ENCODE measurements at places on chromosomes 2 and 18. TPM values are rescaled to one million over a fixed set of nuclear protein-coding genes. Genes with fewer than 3 reads are reported as not detected.

- no peak overlapping the region for H3K4me3 ChIP-seq
- H3K27me3 ChIP-seq, result no peaks in the 10 kb centered on the region
- H3K27ac ChIP-seq, result no peak overlapping the region
- H3K36me3 ChIP-seq, result peaks cover 58% of the 10 kb centered on the region
- no peak for DNase-seq
- no peaks in the 10 kb centered on the region for H3K4me1 ChIP-seq
These were observed 27.3 kb downstream of the PDIA6 start for GRCh38 chr2:10785260-10785659.

- H3K36me3 ChIP-seq, result no peaks in the 10 kb centered on the region
- no peak for DNase-seq
- H3K4me3 ChIP-seq, result no peak overlapping the region
- H3K27me3 ChIP-seq, result no peaks in the 10 kb centered on the region
- H3K4me1 ChIP-seq, result no peaks in the 10 kb centered on the region
- no peak overlapping the region for H3K27ac ChIP-seq
These were observed 6.7 kb downstream of the MYO7B start for GRCh38 chr2:127542231-127542630.

GRCh38 chr2:168322325-168323007 lies 75.1 kb upstream of the STK39 start:
- no peaks in the 10 kb centered on the region for H3K27me3 ChIP-seq
- no peaks in the 10 kb centered on the region for H3K36me3 ChIP-seq
- DNase-seq, result no peak
- no peak overlapping the region for H3K4me3 ChIP-seq

DNA sequence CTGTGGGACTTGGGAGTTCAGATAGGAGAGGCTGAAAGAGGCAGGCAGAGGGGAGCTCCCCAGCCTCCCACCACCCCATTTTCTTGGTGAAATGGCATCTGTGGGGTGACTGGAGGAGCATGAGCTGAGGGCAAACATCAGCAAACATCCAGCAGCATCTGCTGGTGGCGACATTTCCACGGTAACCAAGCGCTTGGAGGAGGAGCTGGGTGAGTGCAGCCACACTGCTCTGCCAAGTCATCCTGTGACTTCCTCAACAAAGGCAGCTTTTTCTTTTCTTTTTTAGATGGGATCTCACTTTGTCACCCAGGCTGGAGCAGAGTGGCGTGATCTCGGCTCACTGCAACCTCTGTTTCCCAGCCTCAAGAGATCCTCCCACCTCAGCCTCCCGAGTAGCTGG lies 5.6 kb downstream of the TXNL4A start:
- peaks cover 50% of the 10 kb centered on the region for H3K4me1 ChIP-seq
- H3K36me3 ChIP-seq, result peaks cover 10% of the 10 kb centered on the region
- no peak for DNase-seq

AKAIN1 gene
- polyA plus RNA-seq, result not detected

DSC3 gene
- not detected for polyA plus RNA-seq

DNA sequence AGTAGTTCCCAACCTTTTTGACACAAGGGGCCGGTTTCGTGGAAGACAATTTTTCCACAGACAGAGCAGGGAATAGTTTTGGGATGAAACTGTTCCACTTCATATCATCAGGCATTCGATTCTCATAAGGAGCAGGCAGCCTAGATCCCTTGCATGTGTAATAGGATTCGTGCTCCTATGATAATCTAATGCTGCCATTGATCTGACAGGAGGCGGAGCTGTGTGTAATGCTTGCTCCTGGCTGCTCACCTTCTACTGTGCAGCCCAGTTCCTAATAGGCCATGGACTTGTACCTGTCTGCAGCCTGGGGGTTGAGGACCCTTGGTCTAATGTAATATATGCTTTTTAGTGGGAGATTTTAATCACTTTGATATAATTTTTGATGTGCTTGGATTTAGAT lies 188.7 kb upstream of the KLHL14 start:
- no peak overlapping the region for H3K27ac ChIP-seq
- H3K4me3 ChIP-seq, result no peak overlapping the region
- H3K27me3 ChIP-seq, result no peaks in the 10 kb centered on the region
- H3K4me1 ChIP-seq, result no peaks in the 10 kb centered on the region
- no peaks in the 10 kb centered on the region for H3K36me3 ChIP-seq

GRCh38 chr2:25586726-25587144 lies 86.6 kb downstream of the DTNB start:
- DNase-seq, result no peak
- H3K36me3 ChIP-seq, result no peaks in the 10 kb centered on the region
- no peak overlapping the region for H3K27ac ChIP-seq
- H3K4me3 ChIP-seq, result no peak overlapping the region

DNA sequence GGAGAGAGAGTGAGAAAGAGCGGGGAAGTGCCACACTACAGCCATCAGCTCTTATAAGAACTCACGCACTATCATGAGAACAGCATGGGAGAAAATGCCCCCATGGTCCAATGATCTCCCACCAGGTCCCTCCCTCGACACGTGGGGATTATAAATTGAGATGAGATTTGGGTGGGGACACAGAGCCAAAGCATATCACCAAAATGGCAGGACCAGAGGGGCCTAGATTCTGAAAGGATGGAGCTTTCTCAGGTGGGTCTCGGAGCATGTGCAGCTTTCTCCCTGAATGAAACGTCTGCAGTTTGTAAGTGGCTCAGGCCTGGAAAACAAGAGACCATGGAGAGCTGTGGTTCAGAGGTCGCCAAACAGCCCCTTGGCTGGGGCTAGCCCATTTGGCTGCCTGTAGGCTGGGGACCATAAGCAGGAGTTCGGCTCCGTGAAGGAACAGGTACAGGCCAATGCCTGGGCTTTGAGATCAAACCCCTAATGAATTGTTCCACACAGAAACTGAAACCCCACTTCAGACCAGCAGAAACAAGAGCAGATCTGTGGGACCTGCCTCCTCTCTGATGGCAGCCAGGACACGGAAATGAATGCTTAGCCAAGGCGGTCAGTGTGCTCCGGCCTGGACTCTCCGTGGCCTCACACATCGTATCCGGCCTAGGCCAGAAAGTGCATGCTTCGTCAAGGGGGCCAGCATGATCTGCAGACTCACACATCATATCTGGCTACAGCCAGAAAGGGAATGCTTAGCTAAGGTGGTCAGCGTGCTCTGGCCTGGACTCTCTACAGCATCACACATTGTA lies 111.2 kb upstream of the TMEM18 start:
- H3K36me3 ChIP-seq, result no peaks in the 10 kb centered on the region
- H3K4me1 ChIP-seq, result no peaks in the 10 kb centered on the region
- no peaks in the 10 kb centered on the region for H3K27me3 ChIP-seq
- H3K27ac ChIP-seq, result no peak overlapping the region
- DNase-seq, result no peak

DNA sequence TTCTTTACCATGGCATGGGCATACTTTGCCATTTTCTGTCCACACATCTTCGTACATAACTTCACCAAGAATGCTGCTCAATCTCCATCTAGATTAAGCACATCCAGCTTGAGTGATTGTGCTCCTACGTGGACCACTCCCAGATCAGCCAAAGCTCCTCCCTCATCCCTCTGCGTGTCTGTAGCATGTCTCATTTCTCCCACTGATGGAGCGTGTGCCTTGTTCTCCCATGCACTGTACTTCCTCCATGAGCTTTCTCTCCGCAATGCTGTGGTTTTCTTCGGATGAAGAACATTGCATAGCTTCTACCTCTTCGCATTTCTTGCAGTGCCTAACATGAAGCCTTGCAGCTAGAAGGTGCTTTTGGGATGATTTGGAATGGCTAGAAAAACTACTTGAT lies 13.5 kb downstream of the CCL20 start:
- no peak overlapping the region for H3K4me3 ChIP-seq
- DNase-seq, result no peak
- no peaks in the 10 kb centered on the region for H3K4me1 ChIP-seq
- H3K27ac ChIP-seq, result no peak overlapping the region

GRCh38 chr2:148999451-148999921 lies 39.0 kb upstream of the LYPD6B start:
- no peaks in the 10 kb centered on the region for H3K36me3 ChIP-seq
- H3K4me1 ChIP-seq, result no peaks in the 10 kb centered on the region
- H3K27ac ChIP-seq, result no peak overlapping the region

GULP1 gene
- not detected for polyA plus RNA-seq

- no peaks in the 10 kb centered on the region for H3K36me3 ChIP-seq
- no peak for DNase-seq
- H3K27me3 ChIP-seq, result no peaks in the 10 kb centered on the region
- H3K4me3 ChIP-seq, result no peak overlapping the region
- no peaks in the 10 kb centered on the region for H3K4me1 ChIP-seq
- no peak overlapping the region for H3K27ac ChIP-seq
These were observed 260.3 kb downstream of the AFF3 start for GRCh38 chr2:99881901-99882591.

DNA sequence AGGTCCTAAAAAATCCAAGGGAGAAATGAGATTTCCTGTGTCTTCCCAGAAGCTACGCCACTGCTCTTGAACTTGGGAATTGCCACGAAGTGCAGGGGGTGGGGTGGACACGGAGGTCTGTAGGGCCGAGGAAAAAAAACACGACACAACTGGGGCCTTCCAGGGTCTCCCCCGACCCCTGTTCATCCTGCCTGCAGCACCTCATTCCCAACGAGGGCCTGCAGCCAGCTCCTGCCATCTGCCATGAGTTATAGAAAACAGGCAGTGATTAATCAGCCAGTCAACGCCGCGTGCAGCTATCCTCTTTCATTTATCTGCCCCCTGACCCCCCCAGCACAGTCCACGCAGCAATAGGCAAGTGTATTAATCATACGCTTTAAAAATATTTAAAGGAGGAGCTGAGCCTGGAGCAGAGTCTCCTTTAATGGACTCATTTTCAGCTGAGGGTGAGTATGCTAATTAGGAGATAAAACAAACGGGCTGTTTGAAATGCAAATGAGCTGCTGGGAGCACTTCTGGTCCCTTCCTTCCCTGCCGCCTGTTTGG lies 209.9 kb downstream of the TFCP2L1 start:
- H3K4me3 ChIP-seq, result no peak overlapping the region
- H3K27ac ChIP-seq, result no peak overlapping the region
- no peaks in the 10 kb centered on the region for H3K4me1 ChIP-seq
- H3K36me3 ChIP-seq, result no peaks in the 10 kb centered on the region
- H3K27me3 ChIP-seq, result peaks cover 6% of the 10 kb centered on the region
- DNase-seq, result no peak

DNA sequence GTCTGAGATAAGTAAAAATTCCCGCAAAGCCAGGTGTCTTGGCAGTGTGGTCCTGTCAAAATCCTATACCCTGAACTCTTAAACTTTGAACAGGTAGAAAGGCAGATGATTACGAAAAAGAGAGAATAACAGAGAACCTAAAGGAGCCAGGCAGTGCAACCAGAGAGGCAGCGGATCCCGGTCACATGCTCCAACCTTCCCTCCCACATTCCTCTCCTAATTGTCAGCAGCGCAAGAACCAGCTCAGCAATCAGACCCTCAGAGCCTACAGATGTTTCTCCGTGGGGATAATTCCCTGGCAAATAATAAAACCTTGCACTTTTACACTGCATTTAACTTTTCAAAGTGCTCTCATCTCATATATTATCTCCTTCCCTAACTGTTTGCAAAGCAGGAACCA lies 124.8 kb downstream of the EPHA4 start:
- H3K27ac ChIP-seq, result no peak overlapping the region
- H3K27me3 ChIP-seq, result no peaks in the 10 kb centered on the region
- no peak for DNase-seq
- H3K4me1 ChIP-seq, result no peaks in the 10 kb centered on the region

- no peak overlapping the region for H3K4me3 ChIP-seq
- H3K4me1 ChIP-seq, result no peaks in the 10 kb centered on the region
- H3K27me3 ChIP-seq, result no peaks in the 10 kb centered on the region
- DNase-seq, result no peak
- no peak overlapping the region for H3K27ac ChIP-seq
These were observed 6.0 kb downstream of the B4GALT6 start for GRCh38 chr18:31678425-31678824.

- no peaks in the 10 kb centered on the region for H3K27me3 ChIP-seq
- no peak overlapping the region for H3K4me3 ChIP-seq
- H3K36me3 ChIP-seq, result no peaks in the 10 kb centered on the region
These were observed 76.9 kb downstream of the ACTR3 start for GRCh38 chr2:113966832-113967231.

CD226 gene
- 39.2 TPM for polyA plus RNA-seq

DNA sequence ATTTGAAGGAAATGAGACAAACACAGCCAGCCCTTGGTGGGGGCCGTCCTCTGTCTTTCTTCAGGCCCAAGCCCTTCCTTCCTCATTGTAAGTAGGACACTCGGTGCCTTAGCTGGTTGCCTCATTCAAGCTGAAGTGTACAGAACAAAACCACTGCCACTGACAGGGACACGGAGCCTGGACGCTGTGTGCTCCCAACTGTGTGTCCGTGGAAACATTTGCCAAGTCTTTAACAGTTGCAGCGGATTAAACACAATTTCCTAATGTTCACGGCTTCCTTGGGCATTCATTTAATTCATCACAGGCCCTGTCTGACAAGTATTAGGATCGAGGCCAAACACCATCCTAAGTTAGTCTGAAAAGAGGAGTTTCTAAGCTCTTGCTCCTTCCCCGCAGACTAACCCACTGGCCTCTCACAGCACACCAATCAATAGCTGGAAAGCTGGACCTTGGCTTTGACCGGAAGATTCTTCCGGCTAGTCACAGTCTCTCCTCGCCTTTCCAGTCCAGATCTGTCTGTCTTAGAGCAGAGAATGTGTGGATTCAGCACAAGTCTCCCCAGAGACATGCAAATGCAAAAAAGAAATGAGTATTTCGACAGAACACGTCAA lies 68.7 kb upstream of the ACSL3 start:
- DNase-seq, result no peak
- H3K27ac ChIP-seq, result no peak overlapping the region
- H3K4me1 ChIP-seq, result peaks cover 11% of the 10 kb centered on the region
- no peaks in the 10 kb centered on the region for H3K27me3 ChIP-seq

PER2 gene
- 4.3 TPM for polyA plus RNA-seq

DNA sequence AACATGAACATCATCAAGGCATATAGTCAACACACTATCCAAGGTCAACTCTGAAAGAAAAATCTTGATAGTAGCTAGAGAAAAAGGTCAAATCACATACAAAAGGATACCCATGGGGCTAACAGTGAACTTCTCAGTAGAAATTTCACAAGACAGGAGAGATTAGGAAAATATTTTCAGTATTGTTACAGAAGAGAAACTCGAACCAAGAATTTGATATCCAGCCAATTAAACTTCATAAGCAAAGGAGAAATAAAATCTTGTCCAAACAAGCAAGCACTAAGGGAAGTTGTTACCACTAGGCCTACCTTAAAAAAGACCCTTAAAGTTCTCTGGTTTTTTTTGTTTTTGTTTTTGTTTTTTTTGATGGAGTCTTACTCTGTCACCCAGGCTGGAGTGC lies 242.5 kb downstream of the EXOC6B start:
- H3K4me3 ChIP-seq, result no peak overlapping the region
- no peaks in the 10 kb centered on the region for H3K4me1 ChIP-seq
- H3K27me3 ChIP-seq, result no peaks in the 10 kb centered on the region
- no peak overlapping the region for H3K27ac ChIP-seq
- no peaks in the 10 kb centered on the region for H3K36me3 ChIP-seq

DNA sequence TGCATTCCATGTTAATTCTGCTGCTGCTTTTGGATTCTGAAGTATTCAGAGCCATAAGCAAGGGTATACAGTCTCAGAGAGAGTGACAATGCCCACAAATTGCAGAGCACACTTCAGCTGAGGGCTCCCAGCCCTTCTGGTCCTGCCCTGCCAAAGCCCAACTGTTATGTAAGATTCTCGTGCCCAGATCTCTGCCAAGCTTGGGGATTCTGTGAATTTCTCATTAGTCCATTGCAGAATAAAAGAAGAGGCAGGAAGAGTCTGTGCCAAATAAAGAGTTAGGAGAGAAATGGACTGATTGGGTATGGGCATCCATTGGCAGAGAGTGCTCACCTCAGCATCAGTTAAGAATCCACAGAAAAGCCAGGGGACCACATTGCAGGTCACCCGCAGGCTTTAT lies 112.0 kb upstream of the PNPT1 start:
- H3K27ac ChIP-seq, result no peak overlapping the region
- no peaks in the 10 kb centered on the region for H3K27me3 ChIP-seq
- DNase-seq, result no peak
- no peaks in the 10 kb centered on the region for H3K36me3 ChIP-seq
- H3K4me3 ChIP-seq, result no peak overlapping the region
- H3K4me1 ChIP-seq, result no peaks in the 10 kb centered on the region

Data from CD8-positive, alpha-beta memory T cell (primary cell).